ENCODE measurements at places on chromosomes 7 and 10.

DNA sequence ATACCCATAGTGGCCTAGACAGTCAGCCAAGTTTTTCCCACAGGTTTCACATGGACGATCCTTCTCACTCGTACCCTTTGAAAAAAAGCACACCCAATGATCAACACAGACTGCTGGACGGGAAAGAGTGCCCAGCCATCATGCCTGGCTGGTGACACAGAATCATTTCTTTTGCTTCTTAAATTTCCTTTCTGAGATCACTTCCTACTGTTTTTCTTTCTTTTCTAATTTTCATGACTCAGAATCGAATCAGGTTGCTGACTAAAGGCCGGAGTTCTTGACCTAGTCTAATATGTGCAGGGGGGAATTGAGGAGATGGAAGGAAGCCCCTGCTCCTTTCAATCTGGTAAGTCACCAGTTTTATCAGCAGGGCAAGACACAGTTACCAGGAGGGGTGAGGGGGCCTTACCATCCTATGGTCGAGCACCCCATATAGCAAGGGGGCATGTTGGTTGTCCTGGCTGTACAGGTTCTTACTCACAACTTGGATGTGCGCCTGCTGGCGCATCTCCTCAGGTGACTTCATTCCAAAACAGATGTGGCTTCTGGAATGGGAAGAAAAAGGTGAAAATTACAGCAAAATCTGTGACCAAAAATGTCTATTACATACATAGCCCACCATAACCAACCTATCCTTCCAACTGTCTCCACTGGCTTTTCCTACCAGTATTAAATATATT is 3.5 kb downstream of the POLR3A start:
- no peak for DNase-seq

- peak; percentile 45 for DNase-seq
Measured at GRCh38 chr10:35336921-35337823, 863 bp downstream of the CCNY start.

DNA sequence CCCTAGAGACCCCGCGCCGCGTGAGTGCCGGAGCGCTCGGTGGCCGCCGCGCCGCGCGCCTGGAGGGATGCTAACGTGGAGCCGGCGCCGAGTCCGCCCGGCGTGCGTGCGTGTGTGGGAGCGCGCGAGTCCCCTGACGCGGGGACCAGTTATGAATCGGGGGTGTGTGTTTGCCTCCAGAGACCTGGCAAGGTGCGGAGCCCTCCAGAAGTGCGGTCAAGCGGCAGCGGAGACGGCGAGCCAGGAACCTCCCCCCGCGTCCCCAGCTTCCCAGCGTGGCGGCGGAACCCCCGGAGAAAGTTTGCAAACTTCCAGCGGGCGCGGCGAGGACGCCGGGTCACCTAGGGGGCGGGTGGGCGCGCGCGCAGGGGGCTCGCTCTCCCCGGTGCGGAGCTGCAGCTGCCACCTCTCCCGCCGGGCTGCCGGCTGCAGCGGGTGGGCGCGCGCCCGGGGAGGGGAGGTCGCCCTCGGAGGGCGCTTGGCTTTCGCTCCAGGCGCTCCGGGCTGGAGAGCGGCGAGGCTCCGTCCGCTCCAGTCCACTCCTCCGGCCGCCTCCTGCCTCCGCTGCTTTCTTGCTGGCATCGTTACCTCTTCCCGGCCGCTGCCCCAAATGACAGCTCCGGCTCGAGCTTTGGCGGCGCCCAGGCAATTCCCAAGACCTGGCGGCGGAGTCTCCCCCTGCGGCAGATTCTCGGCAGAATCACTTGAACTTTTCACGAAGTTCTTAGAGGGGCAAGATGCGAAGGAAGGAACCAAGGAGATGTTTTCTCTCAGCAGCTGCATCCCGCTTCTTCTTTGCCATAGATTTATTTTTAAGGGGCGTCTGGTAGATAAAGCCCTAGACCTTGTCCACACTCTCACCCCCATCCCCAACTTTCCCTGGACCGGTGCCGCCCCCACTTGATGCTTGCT is 2.3 kb upstream of the CREB5 start:
- DNase-seq, result no peak

DNA sequence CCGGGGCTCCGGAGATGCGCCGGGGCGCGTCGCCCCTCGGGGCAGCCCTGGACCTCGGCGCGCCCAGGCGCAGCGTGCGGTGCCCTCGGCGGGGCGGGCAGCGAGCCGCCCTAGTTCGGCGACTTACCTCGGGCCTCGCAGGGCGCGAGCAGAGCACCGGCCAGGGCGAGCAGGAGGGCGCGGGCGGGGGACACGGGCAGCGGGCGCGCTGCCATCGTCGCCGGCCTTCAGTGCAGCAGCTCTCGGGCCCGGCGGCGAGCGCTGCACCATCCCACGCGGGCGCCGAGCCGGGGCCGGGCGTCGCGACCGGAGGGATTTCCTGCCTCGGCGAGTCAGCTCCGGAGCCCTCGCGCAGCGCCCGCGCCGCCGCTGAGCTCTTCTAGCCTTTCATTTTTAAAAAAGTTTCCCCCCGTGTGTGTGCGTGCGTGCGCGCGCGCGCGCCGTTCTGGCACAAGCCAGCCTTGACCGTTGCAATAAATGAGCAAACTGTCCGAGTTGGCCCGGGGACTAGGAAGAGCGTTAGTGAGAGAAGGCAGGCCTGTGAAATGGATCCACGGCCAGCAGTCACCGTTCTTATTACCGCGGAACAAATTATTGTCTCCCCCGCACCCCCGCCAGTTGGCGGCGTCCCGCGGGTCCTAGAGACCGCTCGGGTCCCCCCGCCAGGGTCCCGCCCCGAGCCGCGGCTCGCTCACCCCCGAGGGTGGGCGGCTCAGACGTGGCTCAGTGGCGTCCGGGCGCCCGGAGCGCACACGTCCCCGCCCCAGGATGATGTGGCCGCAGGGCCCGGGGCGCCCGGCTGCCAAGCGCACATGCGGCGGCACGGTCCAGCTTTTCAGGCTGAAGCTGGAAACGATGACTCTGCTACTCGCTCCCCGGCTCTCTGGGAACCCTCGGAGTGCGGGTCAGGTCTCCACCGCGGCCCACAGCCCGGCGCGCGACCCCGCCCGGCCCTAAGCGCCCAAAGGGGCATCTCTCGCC is at the start of gene ADAM12:
Gene ADAM12, minus strand, starts transcription at position 547 of the 981 bp plus-strand sequence. Its CDS starts 332 bp downstream, at position 215.
- no peak for DNase-seq

All from gastrocnemius medialis (tissue), 4 donors.